Amygdala (tissue), 56 donors: ENCODE measurements at places on chromosomes 2 and 18.

GRCh38 chr2:182245963-182246362 is 180.9 kb downstream of the PDE1A start:
- no peak for DNase-seq

GRCh38 chr2:126898636-126899035 is at the start of gene TEX51:
Gene TEX51, plus strand, starts transcription at chr2:126898890. Its CDS starts 29 bp downstream, at chr2:126898919.
- no peak for DNase-seq

DNA sequence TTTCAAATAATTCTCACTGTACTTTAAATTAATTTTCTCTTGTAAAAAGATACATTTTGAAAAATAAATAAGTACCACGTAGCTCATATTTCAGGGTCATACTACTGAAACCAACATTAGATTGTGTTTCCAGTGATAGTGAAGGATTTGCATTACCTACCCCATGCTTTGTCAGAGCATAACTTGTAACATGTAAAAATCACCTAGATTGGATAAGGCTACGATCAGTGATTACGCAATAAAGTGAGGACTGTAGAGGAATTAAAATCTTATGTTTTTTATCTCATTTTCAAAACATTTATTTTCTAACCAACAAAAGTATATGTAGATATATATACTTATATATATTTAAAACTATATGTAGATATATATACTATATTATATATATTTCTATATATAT is 89.4 kb upstream of the VRK2 start:
- DNase-seq, result no peak

DNA sequence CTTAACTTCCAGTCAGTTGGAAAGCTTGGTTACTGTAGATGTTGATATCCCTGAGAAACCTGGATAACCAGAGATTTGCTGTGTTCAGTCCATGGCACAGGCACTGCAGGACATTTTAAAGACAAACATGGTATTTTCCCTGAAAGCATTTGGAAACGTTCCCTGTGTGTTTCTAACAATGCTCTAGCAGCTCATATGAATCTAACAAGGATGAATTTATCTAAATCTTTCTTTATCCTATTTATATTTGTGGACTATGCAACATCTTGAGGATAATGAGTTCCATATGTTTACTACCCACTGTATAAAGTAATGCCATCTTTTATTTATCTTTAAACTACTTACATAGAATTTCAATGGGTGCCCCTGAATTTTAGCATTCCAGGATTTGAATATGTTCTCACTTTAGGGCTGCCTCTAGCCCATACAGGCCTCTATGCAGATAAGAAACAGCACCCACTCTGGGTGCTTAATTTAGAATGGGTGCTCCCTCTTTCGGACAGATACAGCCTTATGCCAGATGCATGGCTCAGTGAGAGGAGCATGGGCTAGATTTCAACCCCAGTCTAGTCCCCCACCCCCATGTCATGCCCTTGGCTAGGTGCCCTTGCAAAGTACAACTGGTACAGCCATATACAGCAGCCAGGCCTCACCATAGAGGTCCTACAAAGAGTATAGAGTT is 50.6 kb upstream of the NEMP2 start:
- no peak for DNase-seq
